Activated CD8-positive, alpha-beta T cell treated with anti-CD3 and anti-CD28 coated beads for 36 hours (primary cell): ENCODE measurements at places on chromosomes 11 and 22. TPM values are rescaled to one million over a fixed set of nuclear protein-coding genes. Genes with fewer than 3 reads are reported as not detected.

SLC22A9 gene
- total RNA-seq, result not detected

SCGB1A1 gene
- not detected for total RNA-seq

SORL1 gene
- total RNA-seq, result 61.1 TPM

CRYAB gene
- total RNA-seq, result not detected

ZNRD2 gene
- total RNA-seq, result 54.7 TPM

CRYBA4 gene
- total RNA-seq, result not detected

TCP11L1 gene
- 12.7 TPM for total RNA-seq

SLC37A2 gene
- total RNA-seq, result 0.70 TPM

KCNC1 gene
- total RNA-seq, result not detected

SEC14L3 gene
- total RNA-seq, result not detected

- no peak for DNase-seq
- no peaks in the 10 kb centered on the region for H3K36me3 ChIP-seq
- H3K27ac ChIP-seq, result no peak overlapping the region
- H3K4me3 ChIP-seq, result no peak overlapping the region
- no peaks in the 10 kb centered on the region for H3K27me3 ChIP-seq
- no peaks in the 10 kb centered on the region for H3K4me1 ChIP-seq
These were observed 328.7 kb downstream of the SOX6 start for GRCh38 chr11:16027621-16028020.

DNA sequence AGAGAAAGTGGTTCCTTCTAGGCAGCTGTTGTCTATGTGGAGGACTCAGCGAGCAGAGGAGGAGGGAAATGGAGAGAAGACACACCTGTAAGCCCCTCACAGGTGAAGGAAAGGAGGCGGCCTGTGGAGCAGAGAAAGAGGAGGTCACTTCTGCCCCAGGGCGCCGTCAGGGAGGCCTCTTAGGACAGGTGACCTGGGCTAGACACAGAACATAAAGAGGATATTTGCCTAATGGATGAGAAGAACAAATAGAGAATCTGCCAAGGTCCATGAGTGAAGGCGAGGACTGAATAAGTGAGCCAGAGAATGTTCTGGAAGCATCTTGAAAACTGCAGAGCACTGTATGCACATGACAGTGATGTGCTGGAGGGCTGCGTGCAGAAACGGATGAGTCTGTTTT, 2.2 kb upstream of the SCUBE1 start:
- peaks cover 49% of the 10 kb centered on the region for H3K27me3 ChIP-seq
- H3K4me3 ChIP-seq, result no peak overlapping the region
- no peaks in the 10 kb centered on the region for H3K36me3 ChIP-seq
- H3K4me1 ChIP-seq, result peaks cover 6% of the 10 kb centered on the region

- H3K36me3 ChIP-seq, result no peaks in the 10 kb centered on the region
- DNase-seq, result no peak
- no peaks in the 10 kb centered on the region for H3K27me3 ChIP-seq
- H3K4me1 ChIP-seq, result no peaks in the 10 kb centered on the region
- H3K27ac ChIP-seq, result no peak overlapping the region
- H3K4me3 ChIP-seq, result no peak overlapping the region
These were observed 295.2 kb upstream of the CCDC179 start for GRCh38 chr11:23155503-23155902.

- peaks cover 9% of the 10 kb centered on the region for H3K27me3 ChIP-seq
- no peak overlapping the region for H3K27ac ChIP-seq
- no peak overlapping the region for H3K4me3 ChIP-seq
- H3K36me3 ChIP-seq, result no peaks in the 10 kb centered on the region
These were observed 83.9 kb upstream of the USP47 start for GRCh38 chr11:11757909-11758308.

DNA sequence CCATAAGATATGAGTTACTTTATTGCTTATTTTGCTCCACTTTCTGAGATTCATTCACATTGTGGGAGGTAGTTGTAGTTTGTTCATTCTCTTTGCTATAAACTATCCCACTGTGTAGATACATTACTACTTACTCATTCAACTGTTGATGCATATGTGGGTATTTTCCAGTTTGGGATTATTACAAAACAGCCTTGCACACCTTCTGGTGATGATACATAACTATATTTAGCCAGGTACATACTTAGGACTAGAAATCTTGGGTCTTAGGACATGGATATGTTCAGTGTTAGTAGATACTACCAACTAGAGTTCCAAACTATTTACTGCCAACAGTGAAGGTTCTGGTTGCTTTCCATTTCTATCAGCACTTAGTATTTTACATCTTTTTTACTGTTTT, 37.8 kb downstream of the BTG4 start:
- H3K27ac ChIP-seq, result no peak overlapping the region
- H3K4me1 ChIP-seq, result peaks cover 3% of the 10 kb centered on the region
- H3K4me3 ChIP-seq, result no peak overlapping the region
- no peak for DNase-seq

DNA sequence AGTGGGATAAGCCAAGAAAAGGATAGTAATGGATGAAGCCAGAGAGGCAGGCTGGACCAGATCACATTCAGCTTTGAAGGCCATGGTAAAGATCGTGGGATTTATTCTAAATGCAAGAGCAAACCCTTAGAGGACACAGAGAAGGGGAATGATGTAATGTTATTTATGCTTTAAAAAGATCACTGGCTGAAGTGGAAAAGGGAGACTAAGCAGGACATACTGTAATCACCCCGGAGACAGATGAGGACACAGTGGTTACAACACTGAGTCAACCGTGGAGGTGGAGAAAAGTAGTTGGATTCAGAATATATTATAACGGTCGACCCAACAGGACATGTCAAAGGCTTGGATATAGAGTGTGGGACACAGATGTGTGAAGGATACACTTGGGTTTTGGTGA, 38.5 kb downstream of the CDON start:
- H3K27me3 ChIP-seq, result no peaks in the 10 kb centered on the region
- H3K36me3 ChIP-seq, result no peaks in the 10 kb centered on the region
- no peak for DNase-seq
- H3K4me1 ChIP-seq, result no peaks in the 10 kb centered on the region
- H3K4me3 ChIP-seq, result no peak overlapping the region
- H3K27ac ChIP-seq, result no peak overlapping the region

GRCh38 chr22:37070744-37071143, 19.2 kb downstream of the KCTD17 start:
- H3K4me3 ChIP-seq, result no peak overlapping the region
- H3K27ac ChIP-seq, result no peak overlapping the region
- H3K36me3 ChIP-seq, result no peaks in the 10 kb centered on the region
- no peak for DNase-seq

DNA sequence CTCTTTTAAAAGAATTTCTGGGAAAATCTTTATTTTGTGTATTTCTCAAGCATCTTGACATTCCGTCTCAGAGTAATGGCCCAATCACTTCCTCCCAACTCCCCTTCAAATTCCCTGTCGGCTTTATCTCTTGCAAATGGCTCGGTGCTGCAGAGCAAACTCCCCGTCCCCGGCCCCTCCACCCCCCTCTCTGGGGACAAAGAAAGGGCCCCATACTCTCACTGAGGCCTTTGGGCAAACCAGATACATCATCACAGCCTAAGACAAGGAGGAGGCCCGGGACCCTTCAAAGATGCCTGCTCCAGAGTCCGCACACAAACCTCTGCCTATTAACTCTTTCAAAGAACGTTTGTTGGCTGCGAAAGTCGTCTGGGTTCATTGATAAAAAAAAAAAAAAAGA, 3.9 kb upstream of the SMIM38 start:
- H3K36me3 ChIP-seq, result peaks cover 3% of the 10 kb centered on the region
- peaks cover 4% of the 10 kb centered on the region for H3K27me3 ChIP-seq
- no peak overlapping the region for H3K4me3 ChIP-seq
- peaks cover 16% of the 10 kb centered on the region for H3K4me1 ChIP-seq
- no peak overlapping the region for H3K27ac ChIP-seq
- no peak for DNase-seq

- H3K27me3 ChIP-seq, result no peaks in the 10 kb centered on the region
- no peak overlapping the region for H3K4me3 ChIP-seq
- DNase-seq, result no peak
- H3K36me3 ChIP-seq, result no peaks in the 10 kb centered on the region
- H3K4me1 ChIP-seq, result no peaks in the 10 kb centered on the region
These were observed 186.1 kb downstream of the ARHGAP42 start for GRCh38 chr11:100872951-100873740.

GRCh38 chr11:124359566-124359965, 24.7 kb downstream of the OR8B2 start:
- H3K27me3 ChIP-seq, result no peaks in the 10 kb centered on the region
- H3K4me3 ChIP-seq, result no peak overlapping the region
- no peaks in the 10 kb centered on the region for H3K4me1 ChIP-seq
- no peak overlapping the region for H3K27ac ChIP-seq

- H3K27me3 ChIP-seq, result no peaks in the 10 kb centered on the region
- H3K4me1 ChIP-seq, result peaks cover 8% of the 10 kb centered on the region
- no peak overlapping the region for H3K4me3 ChIP-seq
- no peaks in the 10 kb centered on the region for H3K36me3 ChIP-seq
These were observed 68.5 kb upstream of the PITPNB start for GRCh38 chr22:27987557-27987956.

DNA sequence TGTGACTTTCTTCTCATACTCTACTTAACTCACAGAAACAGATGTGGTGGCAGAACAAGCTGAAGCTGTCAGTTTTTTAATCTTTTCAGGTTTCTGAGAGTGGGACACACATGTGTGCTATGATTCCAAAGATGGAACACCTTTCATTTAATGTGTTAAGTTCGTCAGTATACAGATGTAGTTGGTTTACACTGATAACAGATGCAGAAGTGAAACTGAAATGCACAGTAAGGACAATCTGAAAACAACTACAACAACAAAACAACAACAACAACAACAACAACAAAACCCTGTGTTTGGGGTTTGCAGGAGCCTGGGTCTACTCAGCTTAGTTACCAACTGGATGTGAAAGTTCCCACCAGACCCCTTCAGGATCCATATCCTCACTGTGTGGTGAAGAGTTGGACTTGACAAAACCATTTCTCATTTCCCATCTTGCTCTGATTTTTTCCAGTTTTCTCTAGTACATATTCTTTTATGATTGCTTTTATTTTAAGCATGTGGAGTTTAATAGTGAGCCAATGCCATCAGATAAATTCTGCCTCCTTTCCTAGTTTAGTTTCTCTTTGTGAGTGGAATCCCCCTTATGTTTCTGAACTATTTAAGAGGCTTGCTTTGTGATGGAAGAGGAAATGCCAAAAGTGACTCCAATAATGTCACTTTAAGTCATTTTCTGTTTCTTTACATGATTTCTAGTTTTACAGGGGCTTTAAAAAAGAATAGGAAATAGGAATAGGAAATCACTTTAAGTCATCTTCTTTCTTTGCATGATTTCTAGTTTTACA, 47.8 kb downstream of the ARHGAP42 start:
- no peak overlapping the region for H3K27ac ChIP-seq
- H3K36me3 ChIP-seq, result no peaks in the 10 kb centered on the region
- no peak overlapping the region for H3K4me3 ChIP-seq

DNA sequence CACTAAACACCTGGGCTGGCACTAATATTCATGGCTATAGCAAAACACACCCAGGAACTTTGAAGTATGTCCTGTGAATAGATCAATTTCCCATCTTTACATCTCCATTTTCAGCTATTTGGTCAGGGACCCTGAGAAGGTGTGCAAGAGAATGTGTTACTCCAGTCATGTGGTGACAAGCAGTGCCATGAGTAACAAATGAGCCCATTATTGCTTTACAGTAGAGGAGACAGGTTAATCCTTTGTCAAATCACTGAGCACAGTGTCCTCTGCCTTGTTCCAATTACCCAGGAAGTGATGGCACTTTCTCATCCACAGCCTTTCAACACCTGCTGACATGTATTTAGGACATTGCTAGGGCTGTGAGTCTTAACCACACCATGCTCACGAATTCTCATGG, 664.8 kb upstream of the API5 start:
- no peak overlapping the region for H3K4me3 ChIP-seq
- H3K4me1 ChIP-seq, result no peaks in the 10 kb centered on the region
- H3K27ac ChIP-seq, result no peak overlapping the region

DNA sequence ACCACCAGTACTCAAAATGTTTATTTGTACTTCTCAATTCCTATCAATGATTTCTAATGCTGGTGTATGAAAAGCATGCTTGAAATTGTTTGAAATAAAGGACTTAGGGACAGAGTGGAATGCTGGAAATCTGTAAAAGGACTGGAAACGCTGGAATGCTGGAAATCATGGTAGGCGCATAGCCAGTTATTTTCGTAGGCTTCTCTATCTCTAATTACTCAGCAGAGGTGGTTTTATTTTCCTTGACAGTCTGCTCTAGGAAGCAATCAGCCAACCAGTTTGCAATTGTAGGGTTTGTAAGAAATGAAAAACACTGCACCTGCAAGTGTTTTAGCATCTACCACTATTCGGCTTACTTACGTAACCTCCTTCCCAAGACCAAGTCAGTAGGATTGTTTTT, 788 bp downstream of the LIN7C start:
- H3K27me3 ChIP-seq, result no peaks in the 10 kb centered on the region
- peak overlapping the region; percentile 100 for H3K27ac ChIP-seq
- H3K4me1 ChIP-seq, result peaks cover 39% of the 10 kb centered on the region
- H3K4me3 ChIP-seq, result peak overlapping the region; percentile 100

GRCh38 chr22:19097518-19097917, 24.7 kb downstream of the DGCR2 start:
- no peak for DNase-seq
- peaks cover 16% of the 10 kb centered on the region for H3K36me3 ChIP-seq
- no peak overlapping the region for H3K4me3 ChIP-seq

DNA sequence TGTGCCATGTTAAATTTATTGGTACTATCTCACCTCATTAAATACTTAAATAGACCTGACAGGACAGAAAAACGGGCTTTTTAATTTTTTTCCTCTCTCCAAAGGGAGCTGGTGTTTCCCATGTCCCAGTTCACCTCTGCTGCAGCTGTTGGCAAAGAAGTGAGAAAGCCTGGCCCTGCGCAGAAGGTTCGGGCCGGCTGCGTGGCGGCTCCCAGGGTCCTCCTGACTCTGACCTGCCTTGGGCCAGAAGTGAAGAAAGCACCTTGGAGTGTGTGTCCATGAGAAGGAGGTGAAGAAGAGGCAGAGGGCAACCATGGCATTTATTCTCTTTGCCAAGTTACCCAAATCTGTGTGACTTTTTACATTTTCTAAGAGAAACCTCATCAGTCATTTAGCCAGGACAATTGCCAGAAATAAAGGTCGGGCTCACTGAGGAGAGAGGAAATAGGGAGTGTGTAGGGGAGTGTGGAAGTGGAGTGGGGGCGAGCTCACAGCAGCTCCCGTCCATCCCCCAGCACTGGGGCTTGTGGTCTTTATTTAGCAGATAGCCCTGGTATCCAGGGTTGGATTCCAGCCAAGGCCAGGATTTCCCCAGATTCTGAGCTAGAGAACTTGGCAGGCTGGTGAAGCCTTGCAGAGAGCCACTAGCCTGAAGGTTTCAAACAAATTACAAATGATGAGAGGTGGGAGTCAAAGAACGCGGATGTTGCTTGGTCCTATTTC, 102.4 kb upstream of the CADM1 start:
- no peaks in the 10 kb centered on the region for H3K4me1 ChIP-seq
- H3K27me3 ChIP-seq, result peaks cover 1% of the 10 kb centered on the region
- H3K36me3 ChIP-seq, result no peaks in the 10 kb centered on the region
- no peak overlapping the region for H3K4me3 ChIP-seq
- no peak overlapping the region for H3K27ac ChIP-seq
